Stimulated activated CD4-positive, alpha-beta T cell treated with anti-CD3 and anti-CD28 coated beads, Interleukin-15, amount 100 ng/mL, for 1 hour (primary cell): ENCODE measurements at places on chromosomes 1 and 21.

- DNase-seq = no peak
Observed at GRCh38 chr1:43602990-43603389, 47.0 kb upstream of the KDM4A start.

- no peak for DNase-seq
Observed at GRCh38 chr1:180889325-180889724, 23.4 kb upstream of the KIAA1614 start.

DNA sequence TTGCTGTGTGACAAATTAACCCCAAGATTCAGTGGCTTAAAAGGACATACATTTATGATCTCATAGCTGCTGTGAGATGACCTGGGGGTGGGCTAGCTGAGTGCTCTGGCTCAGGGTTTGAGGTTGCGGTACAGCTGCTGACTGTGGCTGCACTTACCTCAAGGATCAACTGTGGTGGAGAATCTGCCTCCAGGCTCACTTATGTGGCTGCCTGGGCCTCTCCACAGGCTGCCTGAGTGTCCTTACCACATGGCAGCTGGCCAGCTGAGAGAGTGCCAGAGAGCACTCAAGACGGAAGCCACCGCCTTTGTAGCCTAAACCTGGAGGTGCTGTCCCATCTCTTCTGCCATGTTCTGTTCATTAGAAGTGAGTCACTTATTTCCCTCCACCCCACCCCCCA lies 5.7 kb downstream of the LRRC71 start:
- no peak for DNase-seq

- no peak for DNase-seq
Observed at GRCh38 chr21:46639489-46640386, 4.3 kb downstream of the PRMT2 start.

- no peak for DNase-seq
Observed at GRCh38 chr1:29331729-29332128, 95.4 kb downstream of the PTPRU start.

DNA sequence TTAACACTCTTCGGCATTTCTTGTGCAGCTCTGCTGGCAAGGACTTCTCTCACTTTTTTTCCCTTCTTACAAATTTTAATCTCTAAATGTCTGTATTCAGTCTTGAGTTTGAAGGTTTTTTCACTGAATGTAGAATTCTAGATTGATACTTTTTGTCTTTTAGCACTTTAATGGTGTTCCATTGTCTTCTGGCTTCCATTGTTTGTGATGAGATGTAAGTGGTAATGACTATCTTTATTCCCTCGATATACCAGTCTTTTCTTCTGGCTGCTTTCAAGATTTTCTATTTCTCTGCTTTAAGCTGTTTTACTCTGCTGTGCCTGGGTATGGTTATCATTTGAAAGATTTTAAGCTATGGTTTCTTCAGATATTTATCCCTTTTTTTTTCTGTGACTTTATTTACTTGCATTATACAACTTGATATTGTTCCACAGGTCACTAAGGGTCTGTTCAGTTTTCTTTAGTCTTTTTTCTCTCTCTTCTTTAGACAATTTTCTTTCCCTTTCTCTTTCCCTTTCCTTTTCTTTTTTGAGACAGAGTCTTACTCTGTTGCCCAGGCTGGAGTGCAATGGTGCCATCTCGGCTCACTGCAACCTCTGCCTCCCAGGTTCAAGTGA lies 35.8 kb downstream of the DYRK1A start:
- no peak for DNase-seq

DNA sequence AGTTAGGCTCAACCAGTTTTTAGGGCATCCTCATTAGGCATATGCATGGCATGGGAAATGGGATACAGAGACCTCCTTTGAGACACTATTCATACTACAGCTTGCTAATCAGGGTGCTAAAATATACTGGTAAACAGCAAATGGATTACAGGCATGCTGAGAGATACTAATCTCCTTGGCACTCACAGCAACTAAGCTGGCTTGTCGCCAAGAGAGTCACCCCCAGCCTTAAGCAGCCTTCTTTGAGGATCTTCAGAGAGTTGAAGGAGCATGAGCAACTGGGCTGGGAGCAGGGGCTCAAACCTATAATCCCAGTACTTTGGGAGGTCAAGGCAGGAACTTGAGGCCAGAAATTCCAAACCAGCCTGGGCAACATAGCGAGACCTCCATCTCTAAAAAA lies 120.1 kb upstream of the NR5A2 start:
- no peak for DNase-seq

DNA sequence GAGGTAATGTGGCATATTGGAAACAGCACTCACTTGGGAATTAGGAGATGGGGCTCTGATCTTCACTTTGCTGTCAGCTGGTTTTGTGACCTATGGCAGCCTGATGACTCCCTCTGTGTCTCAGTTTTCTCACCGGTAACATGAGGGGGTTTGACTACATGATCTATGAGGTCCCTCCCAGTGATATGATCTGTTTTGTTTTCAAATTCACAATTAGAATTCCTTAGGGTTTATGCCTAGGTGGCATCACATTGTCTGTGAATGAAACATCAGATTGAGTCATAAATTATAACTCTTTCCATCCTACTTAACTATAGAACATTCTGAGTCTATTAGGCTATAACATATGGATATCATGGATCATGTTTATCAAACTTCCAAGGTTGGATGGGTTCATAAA lies 386.6 kb downstream of the PTBP2 start:
- DNase-seq = no peak

GRCh38 chr1:38068220-38068979 lies 21.8 kb upstream of the POU3F1 start:
- DNase-seq = no peak

GRCh38 chr1:31509124-31510072 lies 66.9 kb upstream of the TINAGL1 start:
- DNase-seq = no peak

GRCh38 chr1:207214453-207214852 lies 107.0 kb upstream of the CD55 start:
- DNase-seq = no peak

GRCh38 chr1:15975358-15975804 lies 520 bp downstream of the ZBTB17 start:
- DNase-seq = peak; percentile 38

GRCh38 chr1:44301442-44301841 lies 53.6 kb downstream of the ERI3 start:
- DNase-seq = no peak

DNA sequence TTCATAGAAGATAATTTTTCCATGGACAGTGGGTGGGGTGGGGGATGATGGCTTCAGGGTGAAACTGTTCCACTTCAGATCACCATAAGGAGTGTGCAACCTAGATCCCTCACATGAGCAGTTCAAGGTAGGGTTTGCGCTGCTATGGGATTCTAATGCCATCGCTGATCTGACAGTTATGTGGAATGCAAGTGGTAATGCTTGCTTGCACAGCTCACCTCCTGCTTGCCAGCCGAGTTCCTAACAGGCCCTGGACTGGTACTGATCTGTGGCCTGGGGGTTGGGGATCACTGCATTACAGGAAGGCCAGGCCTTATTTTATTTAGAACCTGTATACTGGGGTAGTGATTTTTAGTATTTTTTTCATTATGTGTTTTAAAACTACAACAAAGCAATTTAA lies 22.0 kb downstream of the MAN1A2 start:
- no peak for DNase-seq

DNA sequence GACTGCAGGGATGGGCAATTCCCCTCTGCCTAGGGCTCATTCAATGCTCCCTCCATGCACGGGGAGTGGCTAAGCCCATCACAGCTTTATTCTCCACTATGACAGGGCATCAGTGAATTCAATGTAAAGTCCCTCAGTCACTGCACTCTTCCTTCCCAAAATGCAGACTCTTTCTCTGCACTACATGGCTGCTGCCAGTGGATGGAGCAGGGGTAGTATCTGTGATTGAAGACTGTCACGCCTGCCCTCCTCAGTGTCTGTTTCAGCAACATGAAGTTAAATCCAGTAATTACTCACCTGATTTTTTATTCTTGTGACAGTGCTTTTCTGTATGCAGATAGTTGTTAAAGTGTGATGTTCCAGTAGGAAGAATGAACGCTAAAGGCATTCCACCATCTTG lies 1323.2 kb downstream of the AMY1C start:
- DNase-seq = no peak

DNA sequence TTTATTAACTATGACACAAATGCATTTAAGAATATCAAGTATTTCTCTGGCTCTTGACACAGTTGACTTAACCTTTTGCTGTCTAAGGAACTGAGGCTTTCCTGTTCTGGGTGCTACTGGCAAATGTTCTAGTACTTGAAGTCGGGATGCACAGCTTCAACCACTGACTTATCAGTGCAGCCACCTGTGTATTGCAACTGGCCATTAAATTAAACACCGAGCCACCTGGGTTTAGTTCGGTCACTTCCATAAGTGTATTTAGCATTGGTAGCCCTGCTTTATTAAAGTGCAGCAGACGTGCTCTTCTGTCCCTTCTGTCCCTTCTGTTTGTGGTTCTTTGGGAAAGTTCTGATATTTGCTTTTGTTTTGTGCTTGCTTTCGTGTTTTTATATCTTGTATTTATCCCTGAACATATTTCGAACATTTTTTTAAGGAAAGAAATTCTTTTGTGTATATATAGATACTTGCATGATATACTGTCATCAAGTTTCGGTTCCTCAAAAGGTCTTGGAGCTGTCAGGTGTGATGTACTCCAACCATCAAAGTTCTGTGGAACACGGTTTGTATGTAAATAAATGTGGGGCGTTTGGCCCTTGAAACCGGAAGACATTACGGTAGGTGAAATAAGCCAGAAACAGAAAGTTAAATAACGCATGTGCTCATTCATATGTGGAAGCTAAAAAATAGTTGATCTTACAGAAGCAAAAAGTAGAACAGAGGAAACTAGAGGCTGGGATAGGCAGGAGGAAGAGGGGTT lies 297.9 kb upstream of the GREM2 start:
- no peak for DNase-seq

GRCh38 chr1:43038232-43038935 lies 79.7 kb upstream of the SLC2A1 start:
- no peak for DNase-seq

GRCh38 chr1:234970401-234970730 lies 158.3 kb downstream of the TOMM20 start:
- no peak for DNase-seq

DNA sequence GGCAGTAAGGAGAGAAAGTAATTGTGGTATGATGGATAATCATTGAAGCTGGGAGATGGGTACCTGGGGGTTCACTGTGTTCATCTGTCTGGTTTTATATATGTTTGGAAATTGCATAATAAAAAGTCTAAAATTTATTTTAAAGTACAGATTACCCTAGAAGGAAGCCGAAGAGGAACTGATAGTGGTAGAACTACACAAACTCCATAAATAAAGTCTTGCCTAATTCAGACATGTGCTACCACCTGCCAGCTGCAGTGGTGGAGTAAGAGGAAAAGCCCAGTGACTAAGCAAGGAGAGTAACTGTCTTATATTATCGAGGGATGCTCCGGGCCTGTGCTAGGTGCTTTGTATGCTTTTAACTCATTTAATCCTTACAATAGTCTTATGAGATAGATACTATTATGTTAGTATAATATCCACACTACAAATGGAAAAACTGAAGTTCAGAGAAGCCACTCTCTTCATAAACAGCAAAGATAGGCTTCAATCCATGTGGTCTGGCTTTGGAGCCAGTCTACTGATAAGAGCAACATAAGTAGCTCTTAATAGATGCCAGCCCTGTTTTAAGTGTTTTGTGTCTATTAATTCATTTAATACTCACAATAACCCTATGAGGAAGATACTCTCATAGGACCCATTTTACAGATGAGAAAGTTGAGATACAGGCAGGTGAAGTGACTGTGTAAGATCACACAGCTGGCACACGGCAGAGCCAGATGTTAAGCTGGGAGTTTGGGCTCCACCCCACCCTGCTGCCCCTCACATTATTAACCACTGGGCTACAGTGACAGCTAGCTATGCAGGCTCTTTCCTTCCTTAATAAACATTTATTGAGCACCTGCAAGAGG lies 56.8 kb upstream of the HNRNPU start:
- no peak for DNase-seq

- DNase-seq = no peak
Observed at GRCh38 chr1:175494011-175494554, 249.3 kb downstream of the TNR start.

DNA sequence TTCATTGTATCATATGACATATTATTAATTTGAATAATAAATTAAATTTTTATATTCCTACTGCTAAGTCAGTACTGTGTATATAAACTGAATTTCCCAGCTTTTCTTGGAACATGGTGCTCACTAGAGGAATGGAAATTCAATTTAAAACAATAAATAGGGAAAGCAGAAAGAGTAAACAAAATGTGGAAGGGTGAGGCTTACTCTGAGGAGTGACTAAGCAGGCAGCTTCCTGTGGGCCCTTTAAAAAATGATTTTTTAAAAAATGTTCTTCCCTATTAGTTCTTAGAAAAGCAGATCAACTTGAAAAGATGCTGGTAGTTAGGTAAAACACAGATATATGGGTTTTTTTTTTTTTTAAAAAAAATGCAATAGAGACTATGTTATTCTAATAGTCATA lies 49.5 kb upstream of the S1PR1 start:
- DNase-seq = no peak

DNA sequence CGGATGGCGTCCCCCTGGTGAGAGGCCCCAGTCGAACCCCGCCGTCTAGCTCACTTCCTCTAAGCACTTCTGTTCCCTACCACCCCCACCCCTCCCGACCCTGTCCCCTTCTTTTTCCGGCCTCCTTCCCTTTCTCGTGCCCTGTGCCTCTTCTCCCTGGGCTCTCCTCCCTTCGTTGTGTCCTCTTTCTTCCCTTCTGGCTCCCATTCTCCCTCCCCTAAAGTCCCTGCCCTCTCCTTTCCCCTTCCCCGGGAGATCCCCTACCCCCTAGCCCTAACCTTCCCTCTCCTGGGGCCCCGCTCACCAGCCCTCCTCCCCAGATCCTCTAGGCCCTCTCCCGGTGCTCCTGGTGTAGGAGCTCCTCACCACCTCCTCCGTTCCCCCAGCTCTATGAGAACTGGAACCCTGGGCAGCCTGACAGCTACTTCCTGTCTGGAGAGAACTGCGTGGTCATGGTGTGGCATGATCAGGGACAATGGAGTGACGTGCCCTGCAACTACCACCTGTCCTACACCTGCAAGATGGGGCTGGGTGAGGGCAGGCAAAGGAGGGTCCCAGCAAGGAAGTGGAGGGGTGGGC lies 15.9 kb downstream of the BCAN start:
- no peak for DNase-seq

- DNase-seq = no peak
Observed at GRCh38 chr1:175192111-175192629, 406 bp downstream of the KIAA0040 start.

- DNase-seq = no peak
Observed at GRCh38 chr1:223477456-223477855, 84.2 kb downstream of the CCDC185 start.

DNA sequence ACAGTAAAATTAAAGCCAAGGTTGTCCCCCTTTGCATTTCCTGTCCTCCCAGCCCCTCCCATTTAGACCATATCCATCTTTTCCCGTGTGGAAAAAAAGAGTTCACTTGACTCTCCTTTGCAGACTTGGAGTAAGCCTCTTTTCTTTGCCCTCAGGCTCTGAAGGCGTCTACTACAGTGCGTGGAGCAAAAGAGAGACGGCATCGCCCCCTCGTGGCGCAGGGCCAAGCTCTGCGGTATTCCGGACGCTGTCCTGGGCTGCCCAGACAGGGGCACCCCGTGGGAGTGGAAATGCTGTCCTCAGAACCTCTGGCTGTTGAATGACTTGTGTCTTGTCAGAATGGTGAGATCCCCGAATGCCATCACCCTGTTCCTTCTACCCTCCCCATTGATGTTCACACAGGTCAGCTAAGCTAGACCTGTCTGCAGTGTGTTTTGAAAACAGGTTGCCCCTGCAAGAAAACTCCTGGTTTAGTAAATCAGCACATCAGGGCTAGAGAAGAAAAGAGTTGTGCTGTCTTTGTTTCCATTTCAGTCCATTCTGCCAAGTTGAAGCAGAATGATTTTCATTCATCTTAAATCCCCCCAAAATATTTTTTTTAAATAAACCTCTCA lies 12.3 kb upstream of the GJA8 start:
- peak; percentile 37 for DNase-seq
